ENCODE measurements at places on chromosomes 7 and 10.

GRCh38 chr10:15420858-15421257 is 49.8 kb upstream of the FAM171A1 start:
- DNase-seq, result no peak

DNA sequence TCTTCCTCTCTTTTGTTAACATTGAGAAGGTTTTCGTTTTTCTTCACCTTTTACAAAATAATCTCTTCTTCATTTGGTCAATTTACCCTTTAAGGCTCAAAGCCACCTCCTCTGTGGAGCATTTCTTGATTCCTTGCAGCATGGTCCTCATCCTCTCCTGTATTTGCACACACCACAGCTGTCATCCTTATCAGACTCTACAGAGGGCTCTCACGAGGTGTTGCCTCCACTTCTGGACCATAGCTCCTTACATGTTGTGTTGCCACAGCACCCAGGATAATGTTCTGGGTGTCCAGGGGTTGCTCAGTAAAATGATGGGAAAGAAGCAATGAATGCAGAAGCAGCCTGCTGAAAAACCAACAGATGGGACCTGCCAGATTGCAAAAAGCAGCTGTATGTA is 192.8 kb downstream of the SH2D4B start:
- no peak for DNase-seq

GRCh38 chr10:103127241-103127640 is 65.8 kb downstream of the NT5C2 start:
- DNase-seq, result no peak

GRCh38 chr10:122669842-122670241 is 29.8 kb downstream of the C10orf120 start:
- no peak for DNase-seq

GRCh38 chr10:43712821-43713584 is 64.3 kb upstream of the ZNF32 start:
- no peak for DNase-seq

DNA sequence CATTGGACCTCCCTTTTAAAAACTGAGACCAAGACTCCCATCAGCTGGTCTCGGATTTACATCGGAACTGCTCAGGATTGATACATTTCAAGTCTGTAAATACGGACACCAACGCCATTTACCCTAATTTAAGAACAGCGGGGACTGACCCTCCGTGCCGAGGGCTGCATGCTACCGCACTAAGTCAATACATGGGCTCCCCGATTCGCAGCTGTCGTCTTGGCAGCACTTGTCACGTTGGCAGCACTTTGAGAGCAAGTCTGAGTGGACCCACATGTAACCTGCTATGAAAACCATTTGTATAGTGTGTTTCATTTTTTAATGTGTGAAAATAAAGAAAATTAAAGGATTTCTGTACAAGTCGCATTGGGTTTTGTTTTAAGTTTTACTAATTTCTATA is 83.4 kb downstream of the EZH2 start:
- DNase-seq, result no peak
